ENCODE measurements at places on chromosomes 12 and 14. TPM values are rescaled to one million over a fixed set of nuclear protein-coding genes. Genes with fewer than 3 reads are reported as not detected.

DNA sequence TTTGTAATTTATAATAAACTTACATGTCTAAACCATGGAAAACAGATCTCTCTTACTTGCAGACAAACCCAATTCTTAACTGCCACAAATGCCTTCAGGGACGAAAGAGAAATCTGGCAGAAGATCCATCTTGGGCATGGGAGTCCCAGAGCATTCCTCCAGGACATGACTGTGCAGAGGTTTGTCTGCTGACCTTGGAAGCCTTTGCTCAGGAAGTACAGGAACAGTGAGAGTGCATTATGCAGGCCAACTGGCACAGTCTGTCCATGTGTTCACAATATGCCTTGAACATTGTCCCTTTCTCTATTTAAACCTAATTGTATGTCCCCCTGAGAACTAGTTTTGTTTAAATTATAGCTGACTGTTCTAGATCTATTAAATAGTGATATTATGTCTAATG lies 467.1 kb downstream of the ATP23 start:
- H3K4me1 ChIP-seq = peaks cover 7% of the 10 kb centered on the region
- H3K4me3 ChIP-seq = no peak overlapping the region
- no peak overlapping the region for H3K27ac ChIP-seq

DNA sequence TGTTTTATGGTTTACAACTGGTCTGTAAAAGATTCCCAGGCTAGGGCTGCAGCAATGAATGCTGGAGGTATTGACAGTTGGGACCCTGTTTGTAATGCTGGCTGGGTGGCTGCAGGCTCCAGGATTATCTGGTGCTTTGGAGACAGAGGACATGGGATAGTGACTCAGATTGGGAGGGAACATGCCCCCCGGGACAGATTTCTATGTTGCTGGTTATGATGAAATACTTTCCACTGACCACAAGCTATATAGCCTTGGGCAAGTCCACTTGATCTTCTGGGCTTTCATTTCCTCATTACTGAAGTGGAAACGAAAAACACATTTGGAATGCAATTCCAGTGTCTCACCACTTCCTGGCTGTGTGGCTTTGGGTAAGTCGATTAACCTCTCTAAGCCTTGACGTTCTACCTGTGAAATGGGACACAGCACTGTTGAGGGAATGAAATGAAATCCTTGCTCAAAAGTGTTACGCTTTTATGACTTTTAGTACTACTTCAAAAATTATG lies 6.3 kb upstream of the TPCN1 start:
- H3K4me1 ChIP-seq = no peaks in the 10 kb centered on the region
- no peaks in the 10 kb centered on the region for H3K36me3 ChIP-seq
- no peak overlapping the region for H3K4me3 ChIP-seq
- no peak for DNase-seq
- H3K27ac ChIP-seq = no peak overlapping the region

DNA sequence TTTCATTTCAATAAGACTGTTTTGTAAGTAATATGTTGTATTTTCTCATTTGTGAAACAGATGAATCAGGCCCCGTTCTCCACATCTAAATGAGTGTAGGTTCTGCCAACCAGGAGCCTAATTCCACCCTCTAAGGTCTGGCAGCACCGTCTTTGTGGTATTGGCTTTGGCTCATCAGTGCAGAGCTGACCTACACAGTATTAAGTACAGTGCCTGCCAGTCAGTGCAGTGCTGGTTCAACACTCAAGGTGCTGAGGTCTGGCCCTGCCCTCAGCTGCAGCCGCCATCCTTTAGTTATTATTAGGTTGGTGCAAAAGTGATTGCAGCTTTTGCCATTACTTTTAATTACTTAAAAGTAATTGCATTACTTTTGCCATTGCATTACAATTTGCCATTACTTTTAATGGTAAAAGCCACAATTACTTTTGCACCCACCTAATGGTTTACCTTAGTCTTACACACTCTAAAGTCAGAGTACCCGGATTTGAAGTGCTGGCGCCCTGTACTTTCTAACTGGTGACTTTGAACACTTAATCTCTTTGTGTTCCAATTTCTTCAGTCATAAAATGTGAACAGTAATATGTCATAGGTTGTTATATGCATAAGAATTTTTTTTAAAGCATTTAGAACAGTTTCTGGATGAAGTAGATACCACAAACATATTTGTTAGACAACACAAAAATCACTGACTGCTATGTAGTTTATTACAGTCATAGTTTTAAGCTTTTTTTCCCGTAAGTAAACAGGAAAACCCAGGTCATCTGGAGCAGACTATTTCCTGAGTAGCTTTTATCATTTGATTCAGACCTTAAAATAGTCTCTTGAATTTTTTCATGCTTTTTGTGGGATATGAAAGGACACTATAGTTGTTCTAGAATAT lies 99.5 kb downstream of the SYNE2 start:
- no peaks in the 10 kb centered on the region for H3K27me3 ChIP-seq
- H3K4me1 ChIP-seq = no peaks in the 10 kb centered on the region
- no peak for DNase-seq
- H3K27ac ChIP-seq = no peak overlapping the region
- H3K4me3 ChIP-seq = no peak overlapping the region
- H3K36me3 ChIP-seq = peaks cover 7% of the 10 kb centered on the region

GRCh38 chr14:41051801-41052200 lies 554.9 kb upstream of the LRFN5 start:
- no peaks in the 10 kb centered on the region for H3K4me1 ChIP-seq
- H3K27ac ChIP-seq = no peak overlapping the region
- no peak overlapping the region for H3K4me3 ChIP-seq
- H3K27me3 ChIP-seq = no peaks in the 10 kb centered on the region

Gene CFAP251
- 5.8 TPM for polyA plus RNA-seq

DNA sequence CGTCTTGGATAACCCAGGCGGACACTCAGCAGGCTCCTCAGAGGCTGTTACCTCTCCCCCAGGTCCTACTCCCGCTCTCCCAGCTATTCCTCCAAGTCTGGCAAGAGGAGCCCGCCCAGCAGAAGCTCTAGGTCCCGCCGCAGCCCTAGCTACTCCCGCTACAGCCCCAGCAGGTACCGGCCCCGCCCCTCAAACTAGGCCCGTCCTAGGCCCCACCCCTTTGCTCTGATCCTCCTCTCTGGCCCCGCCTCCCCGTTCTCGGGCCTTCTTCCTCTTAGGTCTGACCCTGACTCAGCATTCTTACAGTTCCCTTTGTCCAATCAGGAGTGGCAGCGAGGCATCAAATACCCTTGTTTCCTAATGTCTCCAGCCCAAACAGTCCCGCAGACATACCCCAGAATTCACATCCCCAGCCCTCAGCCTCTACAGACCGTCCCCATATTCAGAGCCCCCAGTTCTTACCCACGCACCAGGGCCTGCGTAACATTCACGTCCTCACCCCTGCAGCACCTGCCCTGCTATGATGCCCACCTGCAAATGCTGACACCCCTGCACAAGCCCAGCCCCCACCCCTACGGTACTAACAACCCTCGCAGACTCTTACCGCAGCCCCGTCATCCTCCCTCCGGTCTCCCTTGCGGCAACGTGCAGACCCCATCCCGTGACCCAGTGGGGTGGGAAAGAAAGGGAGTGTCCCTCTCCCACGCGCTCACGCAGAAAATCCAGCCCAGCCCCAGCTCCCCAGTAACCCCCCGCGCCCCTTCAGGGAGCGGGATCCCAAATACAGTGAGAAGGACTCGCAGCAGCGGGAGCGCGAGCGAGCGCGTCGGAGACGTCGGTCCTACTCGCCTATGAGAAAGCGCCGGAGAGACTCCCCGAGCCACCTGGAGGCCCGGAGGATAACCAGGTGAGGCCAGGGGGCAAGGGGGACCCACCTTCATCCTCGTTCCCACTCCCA lies 25.0 kb upstream of the HSPB8 start:
- H3K4me1 ChIP-seq = no peaks in the 10 kb centered on the region
- peaks cover 6% of the 10 kb centered on the region for H3K27me3 ChIP-seq
- H3K27ac ChIP-seq = no peak overlapping the region
- no peaks in the 10 kb centered on the region for H3K36me3 ChIP-seq
- DNase-seq = peak; percentile 55
- no peak overlapping the region for H3K4me3 ChIP-seq

- H3K4me1 ChIP-seq = peaks cover 19% of the 10 kb centered on the region
- no peak overlapping the region for H3K4me3 ChIP-seq
- DNase-seq = no peak
- H3K27me3 ChIP-seq = no peaks in the 10 kb centered on the region
Measured at GRCh38 chr14:68673464-68673863, 119.4 kb downstream of the ZFP36L1 start.
